ENCODE measurements at places on chromosomes 11 and 22.

GRCh38 chr11:113906038-113906437 is 1.4 kb downstream of the HTR3B start:
- no peak for DNase-seq

DNA sequence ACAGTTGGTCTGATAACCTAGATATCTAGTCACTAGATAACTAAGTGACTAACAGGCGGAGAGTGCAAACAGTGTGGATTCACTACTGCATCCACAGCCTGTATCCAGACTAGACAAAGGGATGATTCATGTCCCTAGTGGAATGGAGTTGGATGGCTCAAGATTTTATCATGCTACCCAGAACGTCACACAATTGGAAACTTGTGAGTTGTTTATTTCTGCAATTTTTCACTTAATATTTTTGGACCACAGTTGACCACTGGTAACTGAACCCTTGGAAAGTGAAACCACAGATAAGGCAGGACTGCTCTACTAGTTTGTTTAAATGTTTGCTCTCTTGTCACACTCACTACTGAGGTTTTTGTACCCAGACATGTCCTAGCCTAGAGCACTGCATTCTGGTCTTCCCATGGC is 76.0 kb downstream of the UBASH3B start:
- DNase-seq = no peak

GRCh38 chr11:128357073-128357472 is 230.3 kb downstream of the ETS1 start:
- no peak for DNase-seq

DNA sequence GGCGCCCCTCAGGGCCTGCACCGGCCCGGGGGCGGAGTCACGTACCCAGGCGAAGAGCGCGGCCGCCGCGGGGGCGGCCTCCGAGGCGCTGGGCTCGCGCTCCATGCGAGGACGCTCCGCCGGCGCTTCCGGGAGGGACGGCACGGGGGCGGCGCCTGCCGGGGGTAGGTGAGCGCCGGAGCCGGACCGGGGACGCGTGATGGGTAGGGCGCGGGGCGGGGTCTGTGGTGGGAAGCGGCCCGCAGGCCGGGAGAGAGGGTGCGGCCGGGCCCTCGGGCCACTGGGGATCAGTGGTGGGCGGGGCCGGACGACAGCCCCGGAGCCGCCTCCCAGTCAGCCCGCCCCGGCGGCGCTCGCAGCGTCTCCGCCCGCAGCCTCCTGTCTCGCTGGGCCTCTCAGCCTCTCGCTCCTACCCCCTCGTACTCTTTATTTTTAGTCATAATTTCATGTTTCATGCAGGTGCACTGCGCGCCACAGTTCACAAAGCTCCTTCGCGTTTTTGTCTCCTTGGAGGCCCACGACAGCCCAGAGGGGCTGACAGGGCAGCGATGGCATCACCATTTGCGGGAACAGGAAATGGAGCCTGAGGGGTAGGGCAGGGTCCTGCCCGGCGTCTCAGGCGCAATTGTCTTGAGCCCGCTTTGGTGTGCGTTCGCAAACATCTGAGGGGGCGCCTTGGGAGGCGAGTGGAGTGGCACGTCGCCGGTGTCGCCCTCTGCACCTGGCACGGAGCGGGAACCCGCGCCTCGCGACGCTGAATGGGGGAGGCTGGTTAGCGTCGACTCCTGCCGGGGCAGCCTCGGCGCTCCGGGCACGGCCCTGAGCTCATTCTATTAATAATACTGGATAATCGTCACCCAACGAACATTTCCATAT is at the start of gene SERGEF:
Gene SERGEF, minus strand, starts transcription at position 142 of the 876 bp plus-strand sequence. Its CDS starts 37 bp downstream, at position 105.
- peak; percentile 78 for DNase-seq

- DNase-seq = no peak
Observed at GRCh38 chr11:94342250-94342649, 37.9 kb downstream of the IZUMO1R start.

- DNase-seq = no peak
Observed at GRCh38 chr11:97743205-97743742, 1277.5 kb upstream of the CNTN5 start.

DNA sequence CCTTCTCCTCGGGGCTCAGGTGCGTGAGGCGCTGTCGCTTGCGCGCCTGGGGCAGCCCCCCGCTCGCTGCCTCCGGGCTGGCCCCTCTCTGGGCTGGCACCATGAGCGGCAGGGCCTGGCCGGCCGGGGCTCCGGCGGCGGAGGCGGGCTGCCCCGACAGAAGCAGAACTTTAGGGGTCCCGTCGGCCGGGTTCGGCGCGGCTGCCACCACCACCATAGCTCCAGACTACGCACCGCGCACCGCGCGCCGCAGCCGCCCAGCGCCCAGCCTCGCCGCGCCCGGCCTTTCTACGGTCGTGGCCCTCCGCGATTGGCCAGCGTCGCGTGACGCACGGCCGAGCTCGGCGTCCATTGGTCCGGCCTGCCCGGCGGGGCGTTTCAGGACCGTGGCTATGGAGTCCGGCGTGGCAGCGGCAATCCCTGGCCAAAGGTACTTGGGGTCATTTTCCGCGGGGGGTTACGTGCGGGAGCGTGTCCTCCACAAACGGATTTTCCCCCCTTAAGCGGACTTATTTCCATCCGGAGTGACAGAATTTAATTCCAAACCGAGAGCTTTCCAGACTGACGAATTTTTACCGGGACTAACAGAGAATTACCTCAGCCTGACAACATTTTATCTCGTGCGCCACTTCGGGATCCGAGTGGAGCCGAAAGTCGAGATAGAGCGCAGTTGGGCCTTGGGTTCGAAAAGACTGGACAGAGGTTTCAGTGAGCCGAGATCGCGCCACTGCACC is at the start of gene XBP1:
Gene XBP1, minus strand, starts transcription at position 262 of the 734 bp plus-strand sequence.
- DNase-seq = peak; percentile 58

GRCh38 chr11:122108192-122108799 is 7.7 kb downstream of the BLID start:
- DNase-seq = no peak

DNA sequence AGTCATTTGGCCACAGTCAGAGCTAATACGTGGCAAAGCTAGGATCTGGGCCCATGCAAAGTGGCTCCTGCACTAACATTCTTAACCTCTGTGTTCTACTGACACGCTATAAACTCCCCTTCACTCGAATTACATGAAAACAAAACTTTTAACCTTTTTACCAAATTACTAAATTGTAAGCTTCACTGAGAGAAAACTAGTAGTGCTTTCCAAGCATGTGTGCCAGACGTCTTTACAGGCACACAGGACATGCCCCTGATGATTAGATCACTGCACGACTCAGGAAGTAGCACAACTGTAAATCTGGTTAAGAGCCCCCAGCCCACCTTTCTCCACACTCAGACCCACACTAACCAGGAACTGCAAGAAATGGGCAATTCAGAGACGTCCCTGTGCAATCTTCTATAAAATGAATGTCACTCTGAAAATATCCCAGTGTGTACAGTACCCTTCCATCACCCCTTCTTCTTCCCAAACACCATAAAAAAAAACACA is 16.1 kb downstream of the PHF21A start:
- DNase-seq = no peak

- DNase-seq = no peak
Observed at GRCh38 chr22:44486538-44486937, 11.5 kb downstream of the RTL6 start.

GRCh38 chr11:111777094-111778046 is 11.2 kb upstream of the PPP2R1B start:
- no peak for DNase-seq

- peak; percentile 90 for DNase-seq
Observed at GRCh38 chr11:33700502-33701271, at the start of gene C11orf91. C11orf91 (minus strand) TSS chr11:33700826; CDS start chr11:33700740, 86 bp downstream.

- DNase-seq = no peak
Observed at GRCh38 chr11:124394408-124394807, 4.4 kb downstream of the OR8B3 start.

GRCh38 chr22:33512908-33513307 is 407.4 kb downstream of the LARGE1 start:
- DNase-seq = no peak

DNA sequence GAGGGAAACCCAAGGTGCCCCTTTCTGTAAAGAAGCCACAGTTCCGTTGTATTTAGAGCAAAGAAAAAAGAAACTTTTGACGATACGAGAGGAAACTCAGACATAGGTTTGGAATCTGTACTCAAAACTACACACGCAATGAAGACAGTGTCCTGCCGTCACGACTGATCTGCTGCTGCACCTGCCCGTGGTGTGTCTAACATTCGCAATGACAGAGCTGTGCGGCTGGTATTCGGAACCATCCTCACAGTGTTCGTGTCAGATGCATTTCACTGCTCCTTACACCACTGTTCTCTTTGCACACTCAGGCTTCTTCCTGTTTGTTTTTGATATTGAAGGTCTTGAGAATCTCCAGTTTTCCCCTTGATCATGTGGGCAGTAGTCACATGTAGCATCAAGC is 84.8 kb downstream of the RTL6 start:
- no peak for DNase-seq

Measured in esophagus squamous epithelium (tissue), 5 donors.